ACHN (cell line): ENCODE measurements at places on chromosomes 12 and 14.

DNA sequence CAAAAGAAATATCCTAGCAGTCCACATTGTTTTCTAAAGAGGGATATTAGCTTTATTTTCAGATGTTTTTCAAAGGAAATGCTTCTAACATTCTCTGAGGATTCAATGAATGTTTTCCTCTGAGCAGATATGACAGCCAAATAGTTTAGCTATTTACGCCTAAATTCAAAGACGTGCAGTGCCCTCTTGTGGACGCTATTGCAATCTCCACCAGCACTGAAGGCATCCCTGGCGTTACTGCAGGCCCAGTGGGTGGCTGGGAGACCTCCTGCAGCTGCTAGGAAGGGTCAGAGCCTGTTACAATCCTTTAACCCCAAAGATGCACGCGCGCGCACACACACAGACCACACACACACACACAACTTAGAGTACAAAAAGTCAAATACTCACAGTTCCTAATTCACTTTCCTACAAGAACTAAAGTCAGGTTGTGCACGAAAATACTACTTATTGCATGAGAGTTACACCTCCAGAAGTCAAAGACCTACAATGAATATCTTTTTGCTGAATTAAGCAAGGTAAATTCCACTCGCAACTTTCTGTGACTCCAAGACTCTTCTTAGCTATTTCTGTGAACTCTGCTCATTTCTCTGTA lies 589.3 kb upstream of the TMEM132C start:
- peak; percentile 83 for DNase-seq

DNA sequence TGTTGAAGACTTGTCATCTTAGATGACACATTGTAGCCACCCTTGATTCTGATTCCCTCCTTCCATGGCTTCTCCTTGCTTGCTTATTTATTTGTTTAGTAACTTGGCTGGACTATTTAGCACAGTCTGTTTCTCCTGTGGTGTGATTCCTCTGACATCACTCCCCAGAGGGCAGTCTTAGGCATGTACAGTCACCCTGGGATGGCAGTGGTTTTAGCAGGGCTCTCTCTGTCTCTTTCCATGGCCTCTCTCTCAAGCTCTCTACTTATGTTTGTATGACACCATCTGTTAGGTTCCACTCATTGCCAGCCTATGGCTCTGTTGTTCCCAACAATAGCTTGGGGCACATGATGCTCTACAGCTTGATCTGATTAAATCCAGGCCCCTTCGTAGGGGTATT lies 158.3 kb downstream of the ADGRD1 start:
- DNase-seq = no peak

GRCh38 chr12:122850048-122850445 lies 14.8 kb downstream of the HIP1R start:
- no peak for DNase-seq

- peak; percentile 59 for DNase-seq
These were observed 76.4 kb upstream of the RMST start for GRCh38 chr12:97386133-97386581.

DNA sequence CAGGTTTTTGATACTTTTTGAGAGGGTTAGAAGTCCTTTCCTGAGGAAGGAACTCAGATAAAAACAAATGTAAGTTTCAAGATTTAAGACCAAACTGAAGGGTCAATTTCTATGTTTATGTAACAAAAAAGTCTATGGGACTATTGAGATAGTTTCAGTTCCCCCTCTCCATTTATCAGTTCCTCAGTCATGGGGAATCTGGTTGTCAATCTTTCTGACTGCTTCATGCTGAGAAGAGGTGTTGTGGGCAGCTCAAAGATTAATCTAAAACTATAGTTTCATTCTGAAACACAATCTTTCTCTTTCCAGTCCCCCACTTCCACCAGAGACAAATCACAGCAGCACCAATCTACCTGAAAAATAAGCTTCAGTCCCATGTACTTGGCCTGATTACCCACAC lies 93.7 kb downstream of the KCNMB4 start:
- DNase-seq = no peak

DNA sequence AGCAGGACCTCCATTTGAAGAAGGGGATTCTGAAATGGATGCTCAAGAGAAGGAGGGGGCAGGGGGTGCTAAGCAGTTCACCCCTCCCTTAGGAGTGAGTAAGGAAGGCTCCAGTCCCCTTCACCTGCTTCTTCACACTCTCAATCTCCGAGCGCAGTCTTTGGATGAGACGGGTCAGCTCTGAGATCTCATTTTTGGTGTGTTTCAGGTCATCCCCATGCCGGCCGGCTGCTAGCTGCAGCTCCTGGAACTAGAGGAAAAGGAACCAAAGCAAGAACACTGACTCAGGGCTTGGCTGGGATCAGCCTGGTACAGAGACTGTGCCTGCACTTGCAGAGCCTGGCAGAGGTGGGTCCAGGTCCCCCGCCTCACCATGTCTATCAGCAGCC lies 7.3 kb downstream of the KRT73 start:
- DNase-seq = no peak

DNA sequence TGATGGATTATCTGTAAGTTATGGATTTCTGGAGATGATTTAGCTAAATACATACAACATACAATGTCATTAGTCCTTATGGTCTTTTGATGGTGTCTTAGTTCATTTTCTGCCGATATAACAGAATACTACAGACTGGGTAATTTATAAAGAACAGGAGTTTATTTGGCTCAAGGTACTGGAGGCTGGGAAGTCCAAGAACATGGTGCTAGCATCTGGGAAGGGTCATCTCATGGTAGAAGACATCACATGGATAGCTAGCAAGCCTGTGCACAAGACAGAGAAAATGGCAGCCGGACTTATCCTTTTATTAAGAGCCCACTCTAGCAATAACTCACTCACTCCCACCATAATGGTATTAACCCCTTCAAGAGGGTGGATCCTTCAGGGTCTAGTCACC lies 24.2 kb downstream of the KLHL28 start:
- no peak for DNase-seq
